ENCODE measurements at places on chromosomes 12 and 14. TPM values are rescaled to one million over a fixed set of nuclear protein-coding genes. Genes with fewer than 3 reads are reported as not detected.

The ENDOU gene
- not detected for total RNA-seq

The TCP11L2 gene
- 20.9 TPM for total RNA-seq

The CIROP gene
- total RNA-seq: not detected

The GALNT16 gene
- not detected for total RNA-seq

The SLC38A4 gene
- total RNA-seq: not detected

The SIX1 gene
- total RNA-seq: not detected

The PLEKHH1 gene
- total RNA-seq: 0.29 TPM

The RERG gene
- 0.17 TPM for total RNA-seq

The REP15 gene
- total RNA-seq: 0.37 TPM

DNA sequence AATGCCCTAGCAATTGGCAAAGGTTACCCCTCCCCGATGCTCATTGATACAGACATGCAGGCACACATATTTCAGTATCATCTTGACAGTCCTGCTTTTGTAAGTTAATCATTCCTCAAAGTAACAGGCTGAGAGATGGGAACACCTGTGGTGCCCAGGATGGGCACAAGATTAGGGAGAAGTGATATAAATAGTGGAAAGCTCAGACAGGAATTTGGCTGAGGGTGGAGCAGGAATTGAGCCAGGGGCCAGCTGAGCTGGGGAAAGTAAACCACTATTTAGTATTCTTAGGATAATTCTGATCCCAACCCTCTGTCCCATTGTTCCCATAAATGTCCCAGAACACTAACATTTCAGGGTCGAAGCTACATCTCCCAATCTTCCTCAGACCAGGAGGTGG, 38.3 kb downstream of the DAO start:
- DNase-seq: no peak

DNA sequence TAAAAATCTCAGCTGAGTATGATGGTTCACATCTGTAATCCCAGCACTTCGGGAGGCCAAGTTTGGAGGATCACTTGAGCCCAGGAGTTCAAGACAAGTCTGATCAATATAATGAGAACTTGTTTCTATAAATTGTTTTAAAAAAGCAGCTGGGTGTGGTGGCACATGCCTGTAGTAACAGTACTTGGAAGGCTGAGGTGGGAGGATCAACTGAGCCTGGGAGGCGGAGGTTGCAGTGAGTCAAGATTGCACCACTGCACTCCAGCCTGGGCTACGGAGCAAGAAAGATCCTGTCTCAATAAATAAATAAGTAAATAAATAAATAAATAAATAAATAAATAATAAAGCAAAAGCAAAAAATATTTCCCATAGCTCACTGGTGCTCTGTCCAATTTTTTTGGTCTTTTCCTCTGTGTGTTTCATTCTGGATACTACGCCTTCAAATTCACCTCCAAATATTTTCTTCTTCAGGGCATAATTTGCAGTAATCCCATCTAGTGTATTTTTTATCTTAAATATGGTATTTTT, 32.7 kb upstream of the SNX6 start:
- no peak for DNase-seq

- DNase-seq: peak; percentile 78
Measured at GRCh38 chr14:89767861-89768268, 186.7 kb downstream of the EFCAB11 start.

DNA sequence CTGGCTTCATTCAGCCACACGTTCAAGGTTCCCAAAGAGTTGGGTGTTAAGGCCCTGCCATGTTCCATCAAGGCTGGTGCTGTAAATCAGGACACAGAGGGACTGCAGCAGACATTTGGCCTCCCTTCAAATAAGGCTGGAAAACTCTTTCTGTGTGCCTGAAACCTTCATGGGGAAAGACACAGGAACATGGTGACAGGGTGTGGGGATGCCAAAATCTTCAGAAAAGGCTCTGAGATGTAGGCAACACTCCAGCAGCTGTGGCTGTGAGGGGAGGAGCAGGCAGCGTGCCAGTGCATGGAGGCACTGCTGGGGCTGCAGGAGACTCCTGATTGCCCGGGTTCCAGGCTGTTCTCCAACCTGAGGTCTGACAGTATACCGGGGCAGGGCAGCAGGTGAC, 15.0 kb downstream of the POMT2 start:
- DNase-seq: no peak

- DNase-seq: no peak
Measured at GRCh38 chr12:12551115-12551514, 11.5 kb downstream of the DUSP16 start.

GRCh38 chr12:96986883-96987523, 79.9 kb downstream of the NEDD1 start:
- peak; percentile 20 for DNase-seq

DNA sequence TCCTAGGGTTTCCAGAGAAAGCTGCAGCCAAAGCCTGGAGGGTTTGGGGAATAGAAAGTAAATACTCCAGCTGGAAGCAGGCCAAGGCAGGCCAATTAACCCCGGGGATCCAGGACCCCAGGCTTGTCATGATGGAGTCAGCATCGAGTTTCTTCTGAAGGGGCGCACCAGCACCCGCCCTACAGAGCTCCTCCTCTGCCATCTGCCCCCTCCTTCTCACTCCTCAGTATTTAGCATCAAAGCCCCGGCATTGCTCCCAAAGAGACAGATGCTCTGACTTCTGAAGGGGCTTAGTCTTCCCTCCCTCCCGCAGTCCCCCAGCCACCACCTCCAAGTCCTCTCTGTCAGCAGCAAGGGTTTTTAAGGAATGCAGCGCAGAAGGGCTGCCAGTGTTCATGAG, 285.1 kb upstream of the NOS1 start:
- no peak for DNase-seq

DNA sequence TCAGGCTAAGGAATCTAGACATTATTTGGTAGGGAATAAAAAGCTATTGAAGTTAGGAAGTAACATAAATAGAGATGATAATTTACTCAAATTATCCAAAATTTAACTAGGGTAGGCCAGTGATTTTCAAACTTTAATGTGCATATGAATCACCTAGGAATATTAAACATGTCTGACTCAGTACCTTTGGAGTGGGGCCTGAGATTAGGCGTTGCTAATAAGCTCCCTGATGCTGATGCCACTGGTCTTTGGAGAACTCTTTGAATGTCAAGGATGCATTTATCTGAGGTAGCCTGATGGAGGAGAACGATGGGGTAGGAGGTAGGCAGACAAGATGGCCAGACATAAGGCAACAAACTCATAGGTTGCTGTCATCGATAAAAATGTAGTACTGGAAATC, 33.2 kb downstream of the EFCAB11 start:
- no peak for DNase-seq

- DNase-seq: peak; percentile 17
Measured at GRCh38 chr12:54173066-54173726, 15.6 kb downstream of the SMUG1 start.

GRCh38 chr12:117213295-117213808, 23.1 kb upstream of the FBXO21 start:
- DNase-seq: no peak

DNA sequence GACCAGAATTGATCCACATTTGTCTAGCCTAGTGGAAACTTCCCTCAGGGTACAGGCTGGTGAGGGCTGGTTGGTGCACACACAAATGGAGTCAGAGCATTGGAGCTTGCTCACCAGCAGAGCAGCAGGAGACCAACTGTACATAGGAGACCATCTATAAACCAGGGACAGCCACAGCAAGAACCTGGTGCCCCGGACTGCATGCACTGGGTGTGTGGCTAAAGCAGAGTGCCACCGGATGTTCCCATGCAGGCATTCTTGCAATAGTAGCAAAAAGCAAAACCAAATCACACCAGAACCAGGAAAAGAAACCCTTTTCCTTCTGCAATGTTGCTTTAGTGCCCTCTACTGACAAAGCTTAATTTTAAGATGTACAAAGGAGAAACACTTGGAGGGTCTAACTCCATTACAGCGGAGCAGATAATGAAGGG, 136.4 kb downstream of the MDGA2 start:
- no peak for DNase-seq

- peak; percentile 88 for DNase-seq
Measured at GRCh38 chr12:121240484-121241101, 30.7 kb downstream of the P2RX4 start.

- DNase-seq: no peak
Measured at GRCh38 chr14:72305561-72305960, 373.3 kb downstream of the RGS6 start.

GRCh38 chr12:21677622-21678277, 20.1 kb upstream of the LDHB start:
- DNase-seq: no peak

GRCh38 chr12:54704202-54704601, 56.0 kb upstream of the DCD start:
- DNase-seq: no peak

- DNase-seq: no peak
Measured at GRCh38 chr12:91044586-91044985, 13.2 kb downstream of the KERA start.

GRCh38 chr12:27342536-27342935, 9.9 kb downstream of the BMAL2 start:
- DNase-seq: no peak

DNA sequence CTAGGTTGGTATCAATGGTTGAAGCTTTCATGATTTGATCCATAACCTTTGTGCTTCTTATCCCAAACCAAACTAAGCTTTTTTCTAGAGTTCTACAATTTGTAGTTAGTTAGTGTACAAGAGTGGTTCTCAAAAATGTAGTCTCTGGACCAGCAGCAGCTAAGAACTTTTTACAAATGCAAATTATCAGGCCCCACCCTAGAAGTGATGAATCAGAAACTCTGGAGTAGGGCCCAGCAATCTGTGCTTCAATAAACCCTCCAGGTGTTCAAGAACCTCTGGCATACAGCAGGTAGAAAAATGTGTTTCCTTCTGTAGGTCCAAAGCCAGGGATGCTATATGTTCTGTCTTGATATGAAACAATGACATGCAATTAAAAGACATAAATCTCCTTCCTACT, 26.1 kb upstream of the ACTR6 start:
- DNase-seq: no peak

DNA sequence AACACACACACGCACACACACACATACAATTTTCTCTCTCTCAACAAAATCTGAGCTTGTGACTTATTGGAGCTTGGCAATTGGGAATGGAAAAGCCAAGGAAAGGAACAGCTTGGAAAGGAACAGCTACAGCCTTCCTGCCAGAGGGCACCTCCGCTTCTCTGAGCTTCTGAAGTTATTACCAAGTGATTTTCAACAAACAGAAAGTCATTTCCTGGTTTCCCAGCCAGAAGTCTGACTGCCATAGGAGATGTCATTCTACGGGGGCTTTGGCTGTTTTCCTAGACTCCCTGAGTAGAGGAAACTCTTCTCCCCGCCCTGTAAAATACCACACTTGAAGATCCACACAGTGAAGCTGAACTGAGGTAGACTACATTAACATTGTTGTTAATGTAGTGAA, 198.3 kb downstream of the CFAP54 start:
- DNase-seq: no peak

GRCh38 chr12:2387103-2387834, 334.5 kb downstream of the CACNA1C start:
- no peak for DNase-seq

DNA sequence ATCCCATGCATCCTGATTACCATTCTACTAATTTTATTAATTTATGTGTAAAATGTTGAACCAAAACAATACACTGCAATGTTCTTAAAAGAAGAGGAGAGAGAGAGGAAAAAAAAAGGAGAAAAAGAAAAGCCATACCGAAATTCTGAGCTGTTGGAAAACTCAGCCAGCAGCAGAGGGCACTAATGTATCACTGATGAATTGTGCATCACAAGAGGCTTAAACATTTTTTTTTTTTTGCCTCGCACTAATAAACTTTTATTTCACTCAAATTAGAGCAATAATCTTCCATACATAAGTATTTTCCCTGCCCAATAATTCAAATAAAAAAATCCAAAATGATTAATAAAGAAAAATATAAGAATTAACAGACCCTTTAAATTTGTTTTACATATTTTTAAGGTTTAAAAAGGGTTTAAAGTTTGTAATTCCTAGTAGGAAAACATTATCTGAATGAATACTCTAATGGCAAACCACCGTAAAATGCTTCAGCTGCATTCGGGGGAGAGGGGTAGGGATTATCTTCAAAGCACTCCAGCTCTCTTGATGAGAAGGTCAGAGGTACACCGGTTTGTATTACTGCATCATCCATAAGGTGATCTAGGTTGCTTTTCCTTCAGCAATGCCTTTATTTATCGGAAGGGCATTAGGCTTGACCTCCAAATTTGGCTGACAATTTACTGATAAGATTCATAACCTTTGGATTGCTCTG, 41.9 kb downstream of the ATP23 start:
- DNase-seq: peak; percentile 35

DNA sequence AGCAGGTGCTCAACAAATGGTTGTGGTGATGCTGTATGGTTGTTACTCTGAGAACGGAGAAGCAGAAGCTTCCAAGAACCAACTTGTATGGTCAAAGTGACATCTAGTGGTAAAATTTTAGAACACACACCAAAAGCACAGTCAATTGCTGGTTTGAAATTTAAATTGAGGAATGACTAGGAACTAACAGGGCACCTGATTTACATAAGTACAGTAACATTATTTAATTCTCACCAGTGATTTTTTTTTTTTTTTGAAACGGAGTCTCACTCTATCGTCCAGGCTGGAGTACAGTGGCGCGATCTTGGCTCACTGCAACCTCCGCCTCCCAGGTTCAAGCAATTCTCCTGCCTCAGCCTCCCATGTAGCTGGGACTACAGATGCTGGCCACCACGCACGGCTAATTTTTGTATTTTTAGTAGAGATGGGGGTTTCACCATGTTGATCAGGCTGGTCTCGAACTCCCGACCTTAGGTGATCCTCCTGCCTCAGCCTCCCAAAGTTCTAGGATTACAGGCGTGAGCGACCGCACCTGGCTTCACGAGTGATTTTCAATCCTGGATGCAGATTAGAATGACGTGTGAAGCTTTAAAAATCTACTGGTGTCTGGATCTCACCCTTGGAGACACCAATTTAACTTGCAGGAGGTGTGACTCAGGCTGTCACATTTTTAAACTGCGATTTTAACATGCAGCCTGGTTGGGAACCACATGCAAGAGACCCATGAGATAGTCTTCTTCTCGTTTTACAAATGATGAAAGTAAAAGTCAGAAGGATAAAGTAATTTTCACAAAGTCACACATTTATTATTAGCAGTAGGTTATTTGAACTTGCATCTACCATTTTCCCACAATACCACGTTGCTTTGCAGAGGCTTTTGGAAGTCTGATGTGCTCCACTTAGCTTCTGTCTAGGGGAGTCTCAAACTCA, 14.1 kb upstream of the NUMB start:
- peak; percentile 33 for DNase-seq
